AG04449 (cell line): ENCODE measurements at places on chromosomes 3 and 15.

DNA sequence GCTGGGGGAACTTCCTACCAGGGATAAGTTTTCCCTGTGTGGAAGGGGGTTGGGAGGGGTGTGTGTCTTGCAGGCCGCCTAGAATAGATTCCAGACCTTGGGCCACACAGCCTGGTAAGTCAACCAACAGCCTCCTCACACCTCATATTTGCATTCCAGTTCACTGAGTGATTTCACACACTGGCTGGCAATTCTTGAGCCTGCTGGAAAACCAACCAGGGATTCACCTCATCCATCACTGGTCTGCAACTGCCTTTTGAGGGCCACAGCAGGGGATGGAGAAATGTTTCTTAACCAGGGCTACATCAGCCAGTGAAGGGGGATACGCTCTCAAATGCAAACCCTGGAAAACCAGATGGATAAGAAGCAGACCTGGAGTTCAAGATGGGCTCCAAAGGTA, 2.0 kb downstream of the FSTL1 start:
- no peak for DNase-seq

DNA sequence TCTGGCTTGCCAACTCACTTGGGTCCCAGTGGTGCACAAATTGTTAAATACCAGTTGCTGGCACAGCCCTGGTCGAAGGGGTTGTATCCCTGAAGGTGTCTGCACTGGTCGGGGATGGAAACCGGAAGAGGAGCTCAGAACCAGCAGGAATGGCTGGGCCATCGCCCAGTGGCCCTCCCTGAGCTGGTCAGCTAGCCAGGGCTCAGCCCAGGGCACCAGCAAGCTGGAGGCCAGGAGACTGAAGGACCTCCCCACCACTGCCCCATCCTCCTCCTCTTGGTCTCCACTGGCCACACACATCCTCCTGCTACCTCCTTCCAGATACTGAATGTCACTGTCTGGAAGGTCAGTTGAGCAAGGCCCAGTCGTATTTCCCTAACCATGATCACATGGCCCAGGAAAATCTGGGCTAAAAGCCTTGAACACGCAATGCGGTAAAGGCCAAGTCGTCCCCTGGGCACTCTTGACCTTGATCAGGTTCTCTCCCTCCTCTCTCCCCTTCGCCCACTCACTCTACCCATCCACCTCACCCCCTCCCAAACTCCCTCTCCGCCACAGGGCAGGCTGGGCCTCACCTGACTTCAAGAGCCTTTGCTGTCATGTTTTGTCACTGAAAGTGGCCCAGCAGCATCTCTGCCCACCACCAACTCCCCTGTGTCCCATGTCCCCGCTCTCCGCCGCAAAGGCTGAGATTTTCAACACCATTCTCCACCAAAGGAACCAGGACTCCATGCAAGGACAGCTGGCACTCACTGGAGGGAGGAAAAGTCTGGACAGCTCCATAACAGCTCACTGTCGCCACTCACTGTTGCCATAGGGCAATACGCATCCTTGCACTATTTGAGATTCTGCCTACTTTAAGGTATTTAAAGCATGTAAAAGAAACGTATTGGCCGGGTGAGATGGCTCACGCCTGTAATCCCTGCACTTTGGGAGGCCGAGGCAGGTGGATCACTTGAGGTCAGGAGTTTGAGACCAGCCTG, 12.1 kb downstream of the ZDHHC19 start:
- DNase-seq = no peak

DNA sequence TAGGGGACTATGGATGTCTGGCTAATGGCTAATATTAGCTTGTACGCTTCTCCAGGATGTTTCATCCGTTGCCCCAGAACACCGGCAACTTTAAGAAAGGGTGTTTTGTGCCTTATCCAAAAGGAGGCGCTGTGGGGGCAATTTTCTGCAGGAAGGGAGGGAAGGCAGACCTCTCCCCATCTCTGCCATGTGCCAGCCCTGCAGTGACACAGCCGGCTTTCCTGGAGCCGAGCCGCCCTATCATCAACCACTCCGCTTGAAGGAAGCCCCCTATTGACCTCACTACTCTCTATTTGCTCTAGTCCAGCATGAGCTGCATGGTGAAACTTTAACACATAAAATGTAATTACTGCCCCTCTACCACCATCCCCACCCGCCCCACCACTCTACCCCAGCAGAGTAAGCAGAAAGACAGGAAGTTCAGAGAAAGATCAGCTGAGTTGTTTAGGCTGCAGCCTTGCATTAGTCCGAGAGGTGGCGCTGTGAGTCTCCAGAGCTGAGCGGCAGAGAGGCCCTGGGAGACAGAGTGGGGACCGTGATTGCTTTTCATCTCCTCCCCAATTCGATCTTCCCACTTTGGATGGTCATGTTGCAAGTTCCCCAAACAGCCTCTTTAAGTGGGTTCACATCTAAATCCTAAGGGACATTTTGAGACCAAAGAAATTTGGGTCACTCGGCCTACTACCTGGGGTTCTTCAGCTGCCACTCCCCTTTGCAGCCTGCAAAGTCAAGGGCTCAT, 24.5 kb upstream of the RAD18 start:
- DNase-seq = no peak

DNA sequence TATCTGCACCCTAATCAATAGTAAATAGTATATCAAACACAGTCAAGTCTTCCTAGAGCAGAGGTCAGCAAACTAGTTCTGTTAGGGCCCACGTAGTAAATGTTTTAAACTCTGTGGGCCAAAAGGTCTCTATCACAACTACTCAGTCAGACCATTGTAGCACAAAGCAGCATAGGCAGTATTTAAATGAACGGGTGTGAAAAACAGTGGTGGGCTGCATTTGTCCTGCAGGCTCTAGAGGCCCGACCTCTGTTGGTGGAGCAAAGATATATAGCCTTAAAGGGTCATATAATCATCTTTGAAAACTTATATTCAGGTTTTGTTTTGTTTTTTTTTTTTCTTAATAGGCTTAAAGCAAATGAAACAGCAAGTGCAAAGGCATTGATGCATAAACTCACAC, 326.4 kb upstream of the TRIM42 start:
- DNase-seq = no peak

GRCh38 chr15:44712346-44713005, 1.2 kb downstream of the B2M start:
- DNase-seq = no peak

DNA sequence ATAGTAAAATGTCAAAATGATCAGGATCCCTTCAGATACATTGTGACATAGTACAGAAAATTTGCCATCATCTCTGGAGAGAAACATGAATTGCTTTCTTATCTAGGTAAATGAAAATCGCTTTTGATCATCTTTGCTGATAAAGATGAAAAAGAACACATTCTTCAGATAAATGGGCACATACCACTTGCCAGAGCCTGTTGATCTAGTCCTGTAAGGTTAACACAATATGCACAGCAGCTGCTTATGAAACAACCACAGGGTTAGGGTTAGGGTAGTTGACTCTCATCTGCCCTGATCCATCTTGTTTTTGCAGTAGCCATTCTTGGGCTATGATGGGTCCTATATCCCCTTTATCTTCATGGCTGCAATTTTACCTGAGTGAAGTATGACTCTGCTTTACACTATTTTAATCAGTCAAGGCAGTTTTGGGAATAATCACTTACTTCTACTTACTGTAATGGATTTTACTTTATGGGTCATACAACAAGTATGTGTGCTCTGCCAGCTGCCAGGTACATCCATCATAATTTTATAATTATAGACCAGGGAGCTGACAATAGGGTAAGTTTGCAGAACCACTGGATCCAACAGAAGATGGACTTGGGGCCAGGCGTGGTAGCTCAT, 12.6 kb upstream of the SPINK8 start:
- no peak for DNase-seq

DNA sequence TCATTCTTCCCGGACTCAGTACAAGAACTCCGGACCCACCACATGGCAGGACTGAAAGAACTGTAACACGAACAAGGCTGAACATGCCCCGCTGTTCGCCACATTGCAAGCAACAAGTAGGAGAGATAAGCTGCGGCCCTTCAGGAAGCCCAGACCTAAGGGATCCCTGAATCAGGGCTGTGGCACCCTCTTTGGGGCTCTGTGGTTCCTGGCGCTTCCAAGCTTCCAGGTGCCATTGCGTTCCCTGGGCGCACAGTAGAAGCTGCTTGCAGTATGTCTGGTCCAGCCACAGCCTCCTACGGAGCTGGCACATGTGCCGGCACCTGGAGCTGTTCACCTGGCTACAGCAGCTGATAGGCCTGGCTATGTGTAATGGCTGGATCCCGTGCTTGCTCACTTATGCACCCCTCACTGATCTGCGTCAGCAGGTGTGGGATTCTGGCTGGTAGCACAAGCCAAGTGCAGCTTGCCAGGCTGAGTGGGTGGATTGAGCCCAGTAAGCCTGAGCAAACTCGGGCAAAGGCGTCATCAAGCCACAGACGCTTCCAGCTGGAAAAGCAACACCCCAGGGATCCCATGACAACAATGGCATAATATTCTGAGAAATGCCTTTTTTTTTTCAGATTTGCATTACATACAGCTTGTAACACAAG, 748.6 kb upstream of the GBE1 start:
- no peak for DNase-seq

DNA sequence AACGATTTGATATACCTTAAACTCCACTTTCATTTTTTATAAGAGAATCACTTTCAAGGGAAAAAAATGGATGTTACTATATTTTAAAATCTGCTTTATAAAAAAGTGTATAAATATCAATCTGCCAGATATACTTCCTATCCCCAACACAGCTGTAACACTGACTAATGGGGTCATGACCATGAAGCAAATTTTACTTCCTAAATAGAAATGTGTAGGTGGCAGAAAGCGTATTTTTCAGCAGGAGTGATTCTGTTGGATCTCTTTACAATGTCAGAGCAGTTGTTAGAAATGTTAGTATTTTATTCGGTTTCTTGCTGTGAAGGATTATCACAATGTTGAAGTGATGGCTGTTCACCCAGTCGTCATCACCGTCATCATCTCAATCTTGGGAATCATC, 5.5 kb upstream of the C15orf40 start:
- DNase-seq = no peak

DNA sequence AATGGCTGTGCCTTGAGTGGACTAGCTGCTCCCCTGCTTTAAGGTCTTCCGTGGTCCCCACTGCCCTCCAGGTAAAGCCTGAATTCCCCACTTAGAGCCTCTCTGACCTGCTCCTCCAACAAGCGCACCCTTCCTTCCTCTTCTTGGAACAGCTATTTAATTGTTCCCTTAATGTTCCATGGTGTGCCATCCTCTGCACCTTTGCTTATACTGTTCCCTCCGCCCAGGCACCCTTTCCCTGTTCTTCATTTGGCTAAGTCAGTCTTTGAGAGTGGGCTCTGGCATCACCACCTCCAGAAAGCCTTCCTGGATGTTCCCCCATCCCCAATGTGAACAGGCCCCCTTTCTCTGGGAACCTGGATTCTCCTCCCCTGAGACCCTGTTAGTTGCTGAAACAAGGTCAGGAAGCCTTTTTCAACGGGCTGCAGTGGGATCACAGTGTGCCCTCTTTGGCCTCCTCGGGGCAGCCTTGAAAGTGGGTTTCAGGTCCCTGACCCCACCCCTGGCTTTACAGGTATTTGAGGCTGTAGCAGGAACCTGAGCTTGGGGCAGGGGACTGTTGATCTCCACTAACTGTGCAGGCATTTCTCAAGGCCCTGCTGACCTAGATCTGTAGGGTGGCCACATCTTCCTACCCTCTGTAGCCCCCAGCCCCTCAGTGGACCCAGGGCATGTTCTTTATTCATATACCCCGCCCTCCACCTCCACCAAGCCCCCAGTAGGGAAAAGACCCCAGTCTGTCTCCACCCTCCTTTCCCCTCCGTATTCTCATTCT, 5.0 kb downstream of the ISLR start:
- DNase-seq = no peak

GRCh38 chr3:132222868-132223538, 94.2 kb upstream of the ACP3 start:
- no peak for DNase-seq

DNA sequence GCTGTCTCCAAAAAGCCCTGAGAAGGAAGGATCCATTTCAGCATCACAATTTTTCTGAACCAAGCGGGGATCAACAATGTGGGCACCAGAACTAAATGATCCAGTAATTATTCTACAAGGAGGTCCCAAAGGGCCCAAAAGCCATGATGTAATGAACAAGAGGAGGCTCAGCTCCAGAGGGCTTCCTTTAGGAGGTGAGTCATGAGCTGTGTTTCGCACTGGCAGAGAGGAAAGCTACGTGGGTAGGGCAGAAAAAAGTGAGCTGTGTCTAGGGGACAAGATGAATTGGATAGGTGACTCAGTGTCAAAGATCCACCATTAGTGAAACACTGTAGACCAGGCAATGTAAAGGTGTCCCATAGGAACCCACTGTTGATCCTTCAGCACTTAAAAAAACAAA, 113.4 kb downstream of the RORA start:
- DNase-seq = no peak

DNA sequence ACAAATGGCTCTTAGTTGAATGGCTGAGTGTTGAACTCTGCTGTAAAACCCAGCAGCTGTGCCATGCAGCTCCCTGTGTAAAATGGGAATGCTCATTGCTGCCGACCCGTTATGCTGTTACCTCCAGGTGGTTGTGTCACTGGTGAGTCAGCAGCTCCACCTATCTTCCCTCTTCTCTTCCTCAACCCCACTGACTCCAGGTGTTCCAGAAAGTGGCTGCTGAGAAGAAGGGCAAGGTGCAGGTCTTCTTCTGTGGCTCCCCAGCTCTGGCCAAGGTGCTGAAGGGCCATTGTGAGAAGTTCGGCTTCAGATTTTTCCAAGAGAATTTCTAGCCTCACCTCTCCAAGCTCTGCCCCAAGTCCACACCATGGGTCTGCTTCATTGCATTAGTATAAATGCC, 41.9 kb downstream of the NOX5 start:
- DNase-seq = no peak

DNA sequence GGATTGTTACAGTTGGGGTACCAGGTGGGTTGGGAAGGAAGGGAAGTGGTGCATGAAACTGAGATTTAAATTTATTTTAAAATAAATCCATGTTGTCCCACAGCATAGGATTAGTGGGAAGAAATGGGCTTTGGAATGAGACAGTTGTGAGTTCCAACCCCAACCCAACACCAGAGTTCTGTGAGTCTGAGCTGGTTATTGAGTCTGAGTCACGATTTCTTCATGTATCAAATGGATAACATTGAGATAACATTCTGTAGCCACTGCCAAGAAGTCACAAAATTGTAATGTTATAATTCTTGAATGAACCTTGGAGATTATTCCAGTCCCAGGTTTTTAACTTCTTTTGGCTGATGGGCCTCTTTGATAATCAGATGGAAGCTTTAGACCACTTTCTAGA, 13.7 kb downstream of the IFT122 start:
- DNase-seq = no peak

GRCh38 chr3:46429671-46430070, 22.6 kb downstream of the CCRL2 start:
- DNase-seq = no peak

DNA sequence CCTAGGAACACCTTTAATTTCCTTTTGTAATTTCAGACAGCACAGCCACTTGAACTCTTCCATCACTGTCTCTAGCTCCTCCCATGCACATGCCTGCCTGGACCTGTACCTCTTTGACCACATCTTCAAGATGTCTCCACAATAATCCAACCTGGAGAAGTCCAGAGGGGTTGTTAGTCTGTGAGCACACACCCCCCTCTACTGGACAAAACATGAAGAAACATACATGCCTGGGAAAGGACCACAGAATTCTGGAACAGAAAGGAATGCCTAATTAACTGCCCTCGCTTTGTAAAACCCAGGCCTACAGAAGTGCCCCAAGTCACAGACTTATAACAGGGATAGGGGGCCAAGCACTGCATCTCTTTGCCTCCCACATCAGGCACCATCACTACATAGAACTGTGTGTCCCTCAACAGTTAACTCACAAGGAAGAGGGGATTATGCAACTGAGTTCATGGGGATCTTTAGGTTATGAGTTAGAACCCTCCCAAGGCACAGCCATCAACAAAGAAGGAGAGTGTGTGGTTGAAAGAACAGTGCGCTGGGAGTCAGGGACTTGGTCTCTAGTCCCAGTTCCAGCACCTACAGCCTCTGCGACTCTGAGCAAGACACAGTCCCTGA, 61.7 kb downstream of the FMN1 start:
- no peak for DNase-seq
